NCI-H446 (cell line): ENCODE measurements at places on chromosomes 6 and 20.
A peak's percentile ranks its signal among the peaks of the same experiment; 100 is the strongest.

DNA sequence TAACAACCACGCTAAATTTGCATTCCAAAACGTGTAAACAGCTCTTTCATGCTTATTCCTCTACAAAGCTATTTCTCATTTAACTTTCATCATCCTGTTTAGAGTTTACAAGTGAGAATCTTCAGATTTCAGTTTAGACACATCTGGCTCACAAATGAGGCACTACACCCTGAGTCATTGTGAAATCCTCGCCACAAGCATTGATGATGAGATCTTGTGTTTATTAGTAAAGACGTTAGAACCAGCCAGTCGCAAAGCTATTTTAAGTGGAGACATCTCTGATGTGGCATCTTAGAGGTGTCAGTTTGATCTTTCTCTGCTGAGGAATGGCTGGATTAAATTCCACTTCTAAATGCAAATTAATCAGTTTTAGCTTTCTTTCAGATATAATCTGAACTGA, 8.3 kb upstream of the ISM1 start:
- no peak for DNase-seq

GRCh38 chr20:7371518-7372163, 568.6 kb downstream of the HAO1 start:
- no peak for DNase-seq

DNA sequence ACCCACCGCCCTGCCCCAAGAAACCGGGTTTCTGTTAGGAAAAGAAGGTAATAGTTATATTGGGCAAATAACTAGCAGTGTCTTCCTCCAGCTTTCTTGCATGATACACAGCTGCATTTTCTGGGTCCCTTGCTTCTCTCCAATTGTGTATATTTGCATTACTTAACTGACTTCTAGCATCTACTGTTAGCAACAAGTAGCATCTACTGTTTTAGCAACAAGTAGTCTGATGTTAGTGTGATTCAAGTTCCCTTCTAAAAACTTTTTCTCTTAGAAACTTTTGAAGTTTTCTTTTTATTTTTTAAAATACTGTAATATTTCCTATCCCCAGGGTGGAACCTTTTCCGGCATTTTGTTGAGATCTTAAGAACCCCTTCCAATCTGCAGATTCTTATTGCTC, 221.2 kb downstream of the CLIC5 start:
- DNase-seq = no peak

- peak; percentile 66 for DNase-seq
Measured at GRCh38 chr20:46802722-46803121, 91.9 kb upstream of the EYA2 start.

DNA sequence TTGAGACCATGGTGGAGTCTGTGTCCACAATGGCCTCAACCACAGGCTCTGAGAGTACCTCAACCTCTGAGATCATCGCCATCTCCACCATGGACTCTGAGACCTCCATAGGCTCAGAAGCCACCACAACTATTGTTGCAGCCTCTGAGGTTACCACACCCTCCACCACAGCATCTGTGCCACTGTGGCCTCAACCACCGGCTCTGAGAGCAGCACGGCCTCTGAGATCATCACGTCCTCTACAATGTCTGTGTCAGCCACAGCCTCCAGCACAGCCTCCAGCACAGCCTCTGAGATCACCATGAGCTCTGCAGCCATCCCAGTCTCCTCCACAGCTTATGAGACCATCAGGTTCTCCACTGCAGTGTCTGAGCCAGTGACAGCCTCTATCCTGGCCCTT, 19.4 kb upstream of the MUC21 start:
- no peak for DNase-seq

DNA sequence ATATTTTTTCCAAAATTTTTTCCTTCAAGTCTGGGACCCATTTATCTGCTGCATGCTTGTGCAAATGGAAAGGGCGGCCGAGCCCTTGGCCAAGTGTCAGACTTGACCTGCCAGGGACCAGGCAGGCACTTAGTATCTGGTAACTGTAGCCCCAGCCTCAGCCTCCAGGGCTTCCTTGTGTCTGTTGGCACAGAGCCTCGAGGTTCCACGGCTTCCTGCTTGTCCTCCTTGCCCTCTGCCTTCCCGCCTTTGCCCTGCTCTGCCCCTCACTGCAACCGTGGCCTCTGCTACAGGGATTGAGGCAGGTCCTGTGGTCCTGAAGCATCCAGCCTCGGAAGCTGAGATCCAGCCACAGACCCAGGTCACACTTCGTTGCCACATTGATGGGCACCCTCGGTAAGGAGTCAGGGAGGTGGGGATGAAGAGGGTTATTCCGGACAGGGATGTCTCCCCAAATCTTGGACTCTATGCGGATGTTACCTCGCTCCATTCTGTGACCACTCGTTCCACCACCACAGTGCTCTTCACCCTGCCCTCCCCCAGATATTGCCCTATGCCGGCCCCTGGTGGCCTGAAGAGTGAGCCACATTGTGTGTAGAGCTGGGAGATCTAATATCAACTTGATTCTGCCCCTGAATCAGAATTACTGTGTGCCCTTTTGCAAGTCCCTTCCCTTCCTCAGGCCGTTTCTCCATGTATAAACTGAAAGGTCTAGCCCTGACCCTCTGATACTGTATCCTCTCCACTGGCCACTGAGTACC, 41.5 kb upstream of the SRF start:
- DNase-seq = peak; percentile 26

- DNase-seq = no peak
Measured at GRCh38 chr20:63145156-63145555, 70.8 kb downstream of the YTHDF1 start.

DNA sequence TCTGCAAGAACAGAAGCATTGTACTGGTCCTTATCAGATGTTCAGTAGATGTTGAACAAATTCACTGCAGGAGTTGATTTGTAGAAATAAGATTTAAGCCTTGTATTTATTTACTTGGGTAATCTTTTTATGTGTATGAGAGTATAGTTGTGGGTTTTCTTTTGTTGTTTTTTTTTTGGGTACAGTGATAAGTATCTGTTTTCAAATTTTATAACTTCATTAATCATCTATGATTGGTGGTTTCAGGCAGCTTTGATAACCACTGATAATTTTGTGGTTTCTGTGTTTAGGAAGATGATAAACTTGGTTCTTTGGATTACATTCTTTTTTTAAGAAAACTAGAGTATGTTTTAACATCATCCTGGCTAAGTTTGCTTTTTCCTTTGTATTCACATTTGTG, 2.8 kb downstream of the AFDN start:
- DNase-seq = no peak

DNA sequence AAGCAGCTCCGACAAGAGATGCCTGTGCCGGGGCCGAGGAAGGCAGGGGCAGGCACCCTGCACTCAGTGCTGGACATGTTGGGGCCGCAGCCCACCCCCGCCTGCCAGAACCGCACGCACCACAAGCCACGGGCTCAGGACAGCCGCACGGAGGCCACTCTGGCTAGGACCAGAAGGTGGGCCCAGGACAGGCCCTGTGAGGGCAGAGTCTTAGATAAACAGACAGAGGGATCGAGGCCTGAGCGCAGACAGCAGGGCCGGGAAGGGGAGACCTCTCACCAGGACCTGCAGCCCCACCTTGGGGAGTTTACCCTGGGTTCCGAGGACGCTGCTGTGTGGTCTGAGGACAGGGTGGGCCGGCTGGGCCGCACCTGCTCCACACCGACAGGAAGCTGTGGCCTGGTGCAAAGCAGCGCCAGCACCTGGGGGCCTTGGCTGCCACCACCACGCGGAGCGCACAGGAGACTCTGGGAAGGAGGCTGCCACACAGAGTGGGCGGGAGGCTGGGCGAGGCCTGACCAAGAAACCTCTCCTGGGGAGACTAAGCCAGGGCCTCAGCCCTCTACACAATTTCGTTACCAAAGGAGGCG, 32.0 kb downstream of the KCNQ2 start:
- DNase-seq = no peak

DNA sequence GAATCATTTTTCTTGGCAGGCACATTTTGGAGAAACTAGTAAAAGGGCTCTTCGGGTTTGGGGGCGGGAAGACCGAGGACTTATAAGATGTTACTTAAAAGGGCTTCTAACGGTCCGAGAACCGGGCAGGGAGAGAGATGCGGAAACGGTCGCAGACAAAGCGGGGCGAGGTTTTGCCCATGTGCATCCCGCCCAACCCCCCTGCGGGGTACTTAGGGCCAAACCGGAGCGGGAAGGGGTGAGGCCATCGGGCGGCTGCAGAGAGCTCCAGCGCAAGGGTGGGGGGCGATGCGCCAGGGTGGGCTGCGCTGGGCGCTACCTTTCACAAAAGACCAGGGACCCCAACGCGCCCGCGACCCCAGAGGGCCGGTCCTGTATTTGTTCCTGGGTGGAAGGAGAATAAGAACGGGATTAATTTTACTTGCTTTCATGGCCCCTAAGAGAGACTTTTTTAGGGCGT, 616 bp downstream of the TUBB start:
- peak; percentile 77 for DNase-seq

GRCh38 chr6:147223736-147224135, 19.5 kb downstream of the STXBP5 start:
- DNase-seq = no peak

- DNase-seq = no peak
Measured at GRCh38 chr6:54913211-54913610, 66.6 kb downstream of the FAM83B start.

DNA sequence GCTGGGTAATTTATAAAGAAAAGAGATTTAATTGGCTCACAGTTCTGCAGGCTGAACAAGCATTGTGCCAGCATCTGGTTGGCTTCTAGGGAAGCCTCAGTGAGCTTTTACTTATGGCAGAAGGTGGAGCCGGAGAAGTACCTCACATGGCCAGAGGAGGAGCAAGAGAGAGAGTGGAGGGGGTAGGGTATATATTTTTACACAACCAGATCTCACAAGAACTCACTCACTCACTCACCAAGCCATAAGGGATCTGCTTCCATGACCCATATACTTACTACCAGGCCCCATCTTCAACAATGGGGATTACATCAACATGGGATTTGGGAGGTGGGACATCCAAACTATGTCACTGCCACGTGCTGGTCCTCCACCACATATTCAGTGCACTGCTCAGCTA, 152.6 kb upstream of the PRND start:
- DNase-seq = no peak

DNA sequence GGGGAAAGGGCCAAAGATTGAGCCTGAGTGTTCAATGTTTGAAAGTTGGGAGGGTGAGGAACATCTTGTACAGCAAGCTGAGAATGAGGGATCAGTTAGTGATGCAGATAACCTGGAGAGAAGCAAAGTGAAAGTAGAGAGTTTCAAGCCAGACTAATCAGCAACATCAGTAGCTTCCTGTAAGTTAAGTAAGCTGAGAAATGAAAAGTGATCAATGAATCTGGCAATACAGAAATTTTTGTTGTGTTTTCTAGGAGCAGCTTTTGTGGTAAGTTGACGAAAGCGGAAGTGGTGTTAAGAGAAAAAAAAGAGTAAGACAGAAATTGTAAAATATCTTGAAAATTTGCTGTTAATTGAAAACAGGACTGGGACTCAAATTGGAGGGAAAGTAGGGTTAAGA, 855.5 kb upstream of the MAP3K7 start:
- DNase-seq = no peak

DNA sequence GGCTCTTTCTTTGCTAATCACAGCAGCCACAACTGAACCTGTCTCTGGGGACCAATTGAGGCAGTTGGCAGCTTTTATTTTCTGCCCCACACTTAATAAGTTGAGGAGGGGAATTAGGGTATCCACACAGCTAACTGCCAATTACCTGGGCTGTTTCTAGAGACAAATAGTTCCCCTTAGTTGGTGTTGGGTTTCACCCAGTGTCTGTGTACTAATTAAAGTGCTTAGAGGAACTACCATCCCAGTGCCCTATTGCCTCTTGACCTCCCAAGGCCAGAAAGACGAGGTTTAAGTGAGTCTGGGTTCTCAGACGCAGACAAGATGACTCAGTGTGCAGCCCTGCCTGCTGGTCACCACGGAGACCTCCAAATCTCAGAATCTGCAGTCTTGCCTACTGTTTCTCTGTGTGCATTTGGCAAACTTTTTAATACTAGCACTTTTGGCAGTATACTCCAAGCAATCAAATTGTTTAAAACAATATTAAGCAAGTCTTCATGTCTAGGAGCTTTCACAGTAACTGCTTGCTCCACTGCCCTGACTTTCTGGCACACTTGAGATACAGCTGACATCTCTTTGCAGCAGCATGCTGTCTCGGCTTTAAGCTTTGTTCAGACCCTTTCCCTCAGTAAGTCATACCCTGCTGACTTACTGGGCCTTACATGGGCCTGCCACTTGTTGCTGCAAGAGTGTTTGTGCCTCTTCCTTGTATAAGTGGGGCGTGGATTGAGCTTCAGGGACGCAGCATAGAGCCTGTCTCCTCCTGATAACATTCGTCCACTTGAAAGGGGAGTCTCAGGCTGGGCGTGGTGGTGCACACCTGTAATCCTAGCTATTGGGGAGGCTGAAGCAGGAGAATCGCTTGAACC, 31.9 kb downstream of the STK35 start:
- peak; percentile 24 for DNase-seq

- DNase-seq = no peak
Measured at GRCh38 chr20:20276811-20277530, 90.9 kb upstream of the INSM1 start.

- no peak for DNase-seq
Measured at GRCh38 chr6:158818581-158819212, 471 bp downstream of the EZR start.

GRCh38 chr6:5942591-5942990, 64.1 kb downstream of the NRN1 start:
- no peak for DNase-seq

- DNase-seq = no peak
Measured at GRCh38 chr20:62267543-62267942, 29.2 kb downstream of the OSBPL2 start.

- no peak for DNase-seq
Measured at GRCh38 chr20:11431621-11432020, 486.1 kb upstream of the BTBD3 start.

GRCh38 chr6:16731478-16732051, 29.7 kb downstream of the ATXN1 start:
- peak; percentile 14 for DNase-seq

GRCh38 chr6:169341706-169342105, 88.1 kb upstream of the THBS2 start:
- no peak for DNase-seq

- DNase-seq = no peak
Measured at GRCh38 chr6:41570259-41570615, 24.1 kb downstream of the FOXP4 start.

GRCh38 chr6:149840345-149841075, 23.6 kb downstream of the LRP11 start:
- DNase-seq = peak; percentile 25

- DNase-seq = no peak
Measured at GRCh38 chr20:830011-830521, 3.4 kb upstream of the FAM110A start.

DNA sequence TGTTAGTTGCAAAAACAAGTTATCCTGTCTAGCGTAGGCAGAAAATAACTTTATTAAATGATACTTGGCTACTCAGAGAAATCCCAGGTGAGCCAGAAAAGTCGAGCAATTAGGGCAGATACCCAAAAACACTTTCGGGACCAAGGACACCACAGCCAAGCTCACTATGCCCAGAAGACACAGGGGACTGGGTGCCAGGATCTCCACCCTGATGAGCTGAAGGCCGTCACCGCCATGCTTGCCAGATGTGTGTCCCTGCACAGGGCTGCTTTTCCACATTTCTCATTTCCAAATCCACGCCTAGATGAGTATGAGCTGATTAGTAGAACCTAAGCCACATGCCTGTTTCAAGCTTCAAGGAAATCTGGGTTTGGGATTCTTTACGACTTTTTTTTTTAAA, 214.0 kb upstream of the SMLR1 start:
- DNase-seq = no peak
